ENCODE measurements at places on chromosomes 6 and 20. TPM values are rescaled to one million over a fixed set of nuclear protein-coding genes. Genes with fewer than 3 reads are reported as not detected.
A peak's percentile ranks its signal among the peaks of the same experiment; 100 is the strongest.

Gene TRMT11
- total RNA-seq = 20.3 TPM

GRCh38 chr6:44361947-44362346 lies 19.5 kb downstream of the SPATS1 start:
- H3K27me3 ChIP-seq = no peaks in the 10 kb centered on the region
- DNase-seq = no peak
- H3K27ac ChIP-seq = no peak overlapping the region
- H3K4me1 ChIP-seq = no peaks in the 10 kb centered on the region
- H3K4me3 ChIP-seq = no peak overlapping the region

- H3K27me3 ChIP-seq = no peaks in the 10 kb centered on the region
- H3K36me3 ChIP-seq = no peaks in the 10 kb centered on the region
- DNase-seq = no peak
- H3K27ac ChIP-seq = peak overlapping the region; percentile 49
- no peak overlapping the region for H3K4me3 ChIP-seq
Measured at GRCh38 chr6:74879234-74879633, 326.6 kb downstream of the COL12A1 start.

DNA sequence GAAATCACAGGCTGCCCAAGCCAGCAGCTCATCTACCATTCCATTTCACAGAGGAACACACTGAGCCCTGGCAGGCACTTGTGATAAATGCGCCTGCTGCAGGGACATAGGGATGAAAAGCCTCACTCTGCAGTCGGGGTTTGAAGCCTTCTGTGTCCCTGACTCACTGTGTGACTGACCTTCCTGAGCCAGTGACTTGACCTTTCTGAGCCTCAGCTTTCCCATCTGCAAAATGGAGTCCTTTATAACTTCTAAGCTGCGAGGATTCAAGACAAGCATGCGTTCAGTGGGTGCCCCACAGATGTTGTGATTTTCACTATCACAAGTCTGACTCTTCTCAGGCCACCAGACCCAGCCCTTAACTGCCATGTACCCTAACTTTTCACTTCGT lies 5.5 kb downstream of the TGM2 start:
- no peak overlapping the region for H3K4me3 ChIP-seq
- peak overlapping the region; percentile 77 for H3K27ac ChIP-seq
- peaks cover 3% of the 10 kb centered on the region for H3K36me3 ChIP-seq

GRCh38 chr20:63223121-63223825 lies 7.3 kb upstream of the YTHDF1 start:
- H3K27ac ChIP-seq = no peak overlapping the region
- H3K4me1 ChIP-seq = peaks cover 14% of the 10 kb centered on the region
- H3K36me3 ChIP-seq = no peaks in the 10 kb centered on the region
- no peak overlapping the region for H3K4me3 ChIP-seq
- H3K27me3 ChIP-seq = no peaks in the 10 kb centered on the region

Measured in sigmoid colon (tissue), 7 donors.